Inflammatory macrophage treated with lipopolysaccharide for 4 hours (primary cell): ENCODE measurements at places on chromosomes 6 and 20.

DNA sequence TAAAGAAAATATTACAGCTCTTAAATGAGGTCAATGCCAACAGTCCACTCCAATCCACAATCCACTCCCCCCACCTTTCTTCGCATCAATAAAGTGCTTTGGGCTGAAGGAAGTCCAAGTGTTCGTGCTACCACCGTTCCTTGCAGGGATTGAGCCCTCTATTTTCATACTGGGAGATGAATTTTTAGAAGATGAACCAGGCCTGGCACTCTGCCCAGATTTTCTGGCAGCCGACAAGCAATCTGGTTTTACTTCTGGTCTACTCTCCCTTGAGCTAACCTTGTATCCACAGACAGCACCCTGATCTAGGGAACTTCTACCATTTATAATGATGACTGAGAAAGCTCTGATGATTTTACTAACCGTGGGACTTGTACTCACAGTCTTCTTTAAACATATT, 72.3 kb downstream of the BTBD9 start:
- DNase-seq: no peak

- no peak for DNase-seq
Measured at GRCh38 chr6:3855866-3856265, 6.7 kb downstream of the FAM50B start.

- DNase-seq: no peak
Measured at GRCh38 chr20:48952656-48953055, 31.1 kb downstream of the ARFGEF2 start.

GRCh38 chr6:145963216-145964068, 716 bp downstream of the SHPRH start:
- DNase-seq: peak; percentile 44

- peak; percentile 90 for DNase-seq
Measured at GRCh38 chr6:35370785-35371493, 28.6 kb downstream of the PPARD start.

- DNase-seq: peak; percentile 56
Measured at GRCh38 chr6:5084781-5085647, at the start of gene PPP1R3G. Gene PPP1R3G (plus strand): TSS chr6:5085341. CDS start chr6:5085486, 145 bp downstream.

DNA sequence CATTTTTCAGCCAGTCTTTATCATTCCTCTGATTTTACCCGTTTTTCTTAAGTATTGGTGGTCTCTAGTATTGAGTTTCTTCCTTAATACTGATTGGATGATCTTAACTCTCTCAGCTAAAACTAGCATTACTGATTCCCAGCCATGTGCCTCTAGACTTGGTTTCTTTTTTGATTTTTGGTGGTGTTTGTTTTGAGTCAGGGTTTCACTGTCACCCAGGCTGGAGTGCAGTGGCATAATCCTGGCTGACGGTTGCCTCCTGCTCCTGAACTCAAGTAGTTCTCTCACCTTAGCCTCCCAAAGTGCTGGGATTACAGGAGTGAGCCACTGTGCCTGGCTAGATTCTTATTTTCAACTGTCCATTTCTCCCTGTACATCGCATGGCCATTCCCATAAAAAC, 24.9 kb downstream of the DPPA5 start:
- no peak for DNase-seq

DNA sequence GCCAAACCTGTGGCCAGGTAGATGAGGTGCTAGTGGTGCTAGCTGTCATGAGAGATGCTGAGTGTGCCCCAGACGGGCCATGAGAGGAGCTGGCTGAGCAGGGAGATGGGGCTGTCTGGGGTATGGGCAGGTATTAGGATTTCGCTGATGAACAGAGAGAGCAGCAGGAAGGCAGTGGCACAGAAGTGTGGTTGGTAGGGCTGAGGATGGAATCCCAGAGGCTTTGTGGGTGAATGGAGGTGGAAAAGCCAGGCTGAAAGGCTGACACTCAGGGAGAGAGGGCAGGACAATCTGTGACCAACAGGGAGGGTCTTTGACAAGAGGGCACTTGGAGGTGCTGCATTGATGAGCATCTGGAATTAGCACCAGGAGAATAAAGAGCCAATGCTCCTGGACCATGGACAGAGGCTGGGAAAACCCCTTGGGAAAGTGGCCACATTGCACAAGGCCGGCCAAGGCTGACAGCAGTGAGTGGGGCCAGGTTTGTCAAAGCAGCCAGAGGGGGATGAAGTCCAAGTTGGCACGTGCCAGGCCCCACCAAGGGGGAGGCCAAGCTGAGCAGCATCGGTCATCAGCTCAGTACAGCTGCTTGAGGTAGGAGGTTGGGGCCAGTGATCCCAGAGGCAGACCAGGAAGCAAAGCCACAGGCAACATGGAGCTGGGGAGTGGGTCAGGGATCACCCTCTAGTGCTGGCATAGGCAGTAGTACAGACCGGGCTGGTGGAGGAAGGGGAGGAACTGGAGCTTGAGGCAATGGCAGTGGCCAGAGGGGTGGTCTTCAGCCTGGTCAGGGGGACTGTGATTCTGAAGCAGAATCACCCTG, 19.7 kb upstream of the SGK2 start:
- no peak for DNase-seq

DNA sequence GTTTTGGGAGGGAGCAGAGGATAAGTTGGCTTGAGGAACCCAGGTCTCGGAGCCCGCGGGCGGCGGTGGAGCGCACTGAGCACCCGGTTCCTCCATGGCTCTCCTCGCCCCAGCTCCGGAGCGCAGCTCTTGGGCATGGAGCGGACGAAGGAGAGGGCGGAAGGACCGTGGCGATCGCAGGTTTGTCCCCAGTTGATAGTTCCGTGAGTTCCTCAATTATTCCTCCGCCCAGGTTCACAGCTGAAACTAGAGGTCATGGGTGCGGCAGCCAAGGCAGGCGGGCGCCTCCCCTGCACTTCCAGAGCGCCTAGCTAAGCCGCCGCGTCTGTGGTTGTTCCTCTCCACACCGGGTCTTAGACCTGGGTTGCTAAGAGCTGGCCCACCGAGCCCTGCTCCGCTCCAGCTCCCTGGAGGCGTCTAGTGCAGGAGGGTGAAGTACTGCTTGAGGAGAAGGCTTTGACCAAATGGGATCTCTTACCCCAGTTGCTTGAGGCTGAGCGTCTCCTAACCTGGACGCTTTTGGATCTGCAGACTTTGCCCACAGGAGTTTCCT, at the start of gene HTR1B:
TSS of gene HTR1B (minus strand) at position 184 of the 553 bp plus-strand sequence. CDS start at position 96, 88 bp downstream.
- no peak for DNase-seq

DNA sequence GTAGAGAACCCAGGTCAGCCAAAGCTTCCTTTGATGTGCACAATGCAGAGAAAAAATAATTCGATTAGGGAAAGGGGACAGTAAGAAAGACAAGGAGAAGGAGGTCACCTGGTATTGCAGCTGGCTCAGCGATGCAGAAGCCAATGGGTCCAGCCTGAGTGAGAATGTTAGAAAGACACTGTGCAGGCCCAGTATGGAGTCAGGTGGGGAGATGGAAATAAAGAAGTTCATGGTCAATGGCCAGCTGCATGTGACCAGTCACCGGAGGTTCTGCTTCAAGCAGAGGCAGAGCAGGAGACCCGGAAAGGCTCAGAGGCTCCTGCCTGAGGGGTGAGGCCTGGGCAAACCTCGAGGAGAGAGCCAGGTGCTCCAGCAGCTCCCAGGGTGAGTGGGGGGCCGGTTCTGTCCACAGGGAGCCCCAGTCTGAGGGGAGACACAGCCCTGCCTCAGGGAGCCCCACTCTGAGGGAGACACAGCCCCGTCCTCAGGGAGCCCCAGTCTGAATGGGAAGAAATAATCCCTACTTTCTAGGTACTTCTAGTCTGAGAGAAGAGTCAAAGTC, 51.3 kb downstream of the LRFN2 start:
- no peak for DNase-seq

DNA sequence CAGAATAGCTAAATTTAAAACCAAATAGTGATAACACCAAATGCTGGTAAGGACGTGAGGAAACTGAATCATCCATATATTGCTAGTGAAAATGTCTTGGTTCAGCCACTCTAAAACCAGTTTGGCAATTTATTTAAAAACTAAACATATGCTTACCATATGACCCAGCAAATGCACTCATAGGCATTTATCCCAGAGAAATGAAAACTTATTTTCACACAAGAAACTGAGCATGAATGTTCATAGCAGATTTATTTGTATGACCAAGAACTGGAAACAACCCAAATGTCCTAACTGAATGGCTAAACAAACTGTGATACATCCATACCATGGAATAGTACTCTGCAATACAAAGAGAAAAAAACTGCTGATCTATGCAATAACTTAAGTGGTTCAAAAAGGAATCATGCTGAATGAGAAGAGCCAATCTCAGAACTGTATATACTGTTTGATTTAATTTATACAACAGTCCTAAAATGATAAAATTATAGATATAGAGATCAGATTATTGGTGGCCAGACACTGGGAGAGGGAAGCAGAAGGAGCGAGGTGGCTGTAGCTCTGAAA, 115.6 kb upstream of the ADGRF1 start:
- no peak for DNase-seq

DNA sequence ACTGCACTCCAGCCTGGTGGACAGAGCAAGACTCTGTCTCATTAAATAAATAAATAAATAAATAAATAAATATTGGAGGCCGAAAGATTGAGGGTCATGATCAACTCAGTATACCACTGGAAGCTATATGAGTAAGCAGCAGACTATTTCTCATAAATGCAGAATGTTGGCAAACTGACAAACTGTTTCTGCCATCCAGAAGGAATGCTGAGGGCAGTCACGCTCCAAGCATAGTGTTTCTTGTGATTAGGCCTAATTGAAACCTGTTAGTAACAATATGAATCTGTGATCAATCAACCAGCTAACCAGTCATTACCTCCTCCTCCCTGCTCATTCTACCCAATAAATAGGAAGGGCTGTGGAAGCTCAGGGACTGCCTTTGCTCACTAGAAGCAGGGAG, 15.2 kb upstream of the KCNK15 start:
- no peak for DNase-seq

DNA sequence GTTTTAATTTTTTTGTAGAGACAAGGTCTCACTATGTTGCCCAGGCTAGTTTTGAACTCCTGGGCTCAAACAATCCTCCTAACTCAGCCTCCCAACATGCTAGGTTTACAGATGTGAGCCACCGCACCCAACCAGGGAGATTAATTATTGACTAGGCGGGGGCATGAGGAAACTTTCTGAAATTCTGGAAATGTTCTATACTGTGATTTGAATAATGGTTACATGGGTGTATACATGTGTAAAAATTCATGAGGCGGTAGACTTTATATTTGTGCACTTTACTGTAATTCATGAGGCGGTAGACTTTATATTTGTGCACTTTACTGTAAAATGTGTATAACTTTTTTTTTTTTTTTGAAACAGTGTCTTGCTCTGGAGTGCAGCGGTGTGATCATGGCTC, 147.2 kb downstream of the GRM4 start:
- no peak for DNase-seq

- DNase-seq: no peak
Measured at GRCh38 chr20:53728359-53728758, 134.7 kb upstream of the ZNF217 start.

DNA sequence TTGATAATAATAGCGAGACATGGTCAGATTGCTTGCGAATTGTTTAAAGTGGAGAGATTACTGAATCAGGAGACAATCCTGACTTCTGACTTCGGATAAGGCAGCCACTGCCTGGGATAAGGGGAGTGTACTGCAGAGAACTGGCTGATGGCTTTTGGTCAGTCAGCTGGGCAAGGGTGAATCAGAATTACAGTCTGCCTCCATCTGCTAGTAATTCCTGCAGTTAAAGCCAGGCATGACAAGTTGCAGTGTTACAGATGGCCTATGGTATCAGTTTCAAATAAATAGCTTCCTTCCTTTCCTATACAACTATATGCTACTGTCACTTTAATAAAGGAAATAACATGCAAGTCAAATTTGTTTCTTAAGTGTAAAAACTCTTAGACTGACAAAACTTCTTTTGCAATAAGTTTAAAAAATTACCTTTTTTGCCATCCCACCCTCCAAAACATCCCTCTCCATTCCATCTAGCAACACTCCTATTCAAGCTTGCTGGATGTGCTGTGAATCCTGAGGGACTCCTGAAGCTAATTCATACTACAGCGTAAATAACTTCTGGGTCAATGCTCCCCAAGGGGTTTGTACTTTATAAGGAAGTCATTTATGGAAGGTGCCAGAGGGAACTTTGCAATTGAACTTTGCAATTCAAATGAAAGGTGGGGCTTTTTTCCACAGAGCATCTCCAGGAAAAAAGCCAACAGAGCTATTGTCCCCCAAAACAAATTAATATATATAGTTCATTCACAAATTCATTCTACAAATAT, 245.2 kb downstream of the ADGRB3 start:
- no peak for DNase-seq

DNA sequence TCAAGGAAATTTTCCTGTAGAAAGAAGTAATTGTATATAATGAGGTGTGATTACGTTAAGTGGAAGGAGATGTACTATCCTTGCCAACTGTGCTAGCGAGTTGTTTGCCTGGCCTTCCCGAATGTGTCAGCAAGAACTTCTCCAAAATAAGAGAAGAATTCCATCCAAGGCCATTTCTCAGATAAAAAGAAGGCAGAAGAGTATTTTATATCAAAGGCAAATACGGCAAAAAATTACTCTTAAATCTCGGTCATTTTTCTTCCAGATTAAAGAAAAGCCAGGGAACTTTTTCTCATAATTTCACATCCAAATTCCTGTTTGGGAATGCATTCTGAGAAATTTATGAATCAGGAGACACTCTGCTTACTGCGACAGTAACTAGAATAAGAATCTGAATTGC, 290.6 kb downstream of the CBLN4 start:
- no peak for DNase-seq

DNA sequence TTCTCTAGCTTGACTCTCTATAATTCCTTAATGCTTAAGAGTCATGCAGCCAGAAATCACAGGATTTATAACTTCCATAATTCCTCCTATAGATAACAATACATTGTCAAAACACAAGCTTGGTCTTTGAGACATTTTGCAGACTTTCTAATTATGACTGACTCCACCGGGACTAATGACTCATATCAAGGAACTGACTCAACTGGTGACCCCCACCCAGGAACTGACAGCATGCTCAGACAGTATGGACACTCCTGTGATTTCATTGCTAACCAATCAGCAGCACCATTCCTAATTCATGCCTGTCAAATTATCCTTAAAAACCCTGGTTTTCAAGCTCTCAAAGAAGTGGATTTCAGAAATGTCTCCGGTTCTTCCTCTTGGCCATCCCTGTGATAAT, 670.5 kb upstream of the IMPG1 start:
- no peak for DNase-seq

DNA sequence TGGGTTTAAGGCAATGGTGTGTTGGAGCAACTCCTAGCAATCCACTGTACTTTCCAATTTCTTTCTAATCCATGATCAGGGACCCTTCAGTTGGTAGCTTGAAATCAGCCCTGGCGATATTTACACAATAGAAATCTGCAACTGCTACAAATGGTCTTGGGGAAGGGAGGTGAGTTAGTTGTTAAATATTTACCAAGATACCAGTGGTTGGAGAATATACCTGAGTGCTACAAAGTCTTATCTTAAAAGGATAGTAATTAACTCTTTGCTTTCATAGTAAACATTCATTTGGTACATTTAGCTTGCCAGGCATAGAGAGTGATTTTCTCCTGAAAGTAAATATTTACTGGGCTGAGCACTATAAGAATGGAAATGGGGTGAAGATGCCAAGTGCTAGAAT, 568.2 kb downstream of the BCKDHB start:
- no peak for DNase-seq

DNA sequence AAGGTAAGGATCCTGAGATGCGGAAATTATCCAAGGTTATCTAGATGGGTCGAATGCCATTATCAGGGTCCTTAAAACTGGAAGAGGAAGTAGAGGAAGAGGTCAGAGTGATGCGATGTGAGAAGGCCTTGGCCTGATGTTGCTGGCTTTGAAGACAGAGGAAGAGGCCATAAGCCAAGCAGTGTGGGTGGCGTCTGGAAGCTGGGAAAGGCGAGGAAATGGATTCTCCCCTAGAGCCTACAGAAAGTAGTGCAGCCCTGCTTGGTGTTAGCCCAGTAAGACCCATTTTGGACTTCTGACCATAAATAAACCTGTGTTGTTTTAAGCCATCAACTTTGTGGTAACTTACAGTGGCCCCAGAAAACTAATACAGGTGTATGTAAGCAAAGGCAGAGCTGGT, 2.0 kb downstream of the SRXN1 start:
- DNase-seq: no peak
